Posterior vena cava (tissue), 2 donors: ENCODE measurements at places on chromosomes 1 and 21. TPM values are rescaled to one million over a fixed set of nuclear protein-coding genes. Genes with fewer than 3 reads are reported as not detected.

GRCh38 chr1:88650676-88651418 is 33.2 kb upstream of the PKN2 start:
- no peak for DNase-seq

The LCE1F gene
- total RNA-seq: not detected

DNA sequence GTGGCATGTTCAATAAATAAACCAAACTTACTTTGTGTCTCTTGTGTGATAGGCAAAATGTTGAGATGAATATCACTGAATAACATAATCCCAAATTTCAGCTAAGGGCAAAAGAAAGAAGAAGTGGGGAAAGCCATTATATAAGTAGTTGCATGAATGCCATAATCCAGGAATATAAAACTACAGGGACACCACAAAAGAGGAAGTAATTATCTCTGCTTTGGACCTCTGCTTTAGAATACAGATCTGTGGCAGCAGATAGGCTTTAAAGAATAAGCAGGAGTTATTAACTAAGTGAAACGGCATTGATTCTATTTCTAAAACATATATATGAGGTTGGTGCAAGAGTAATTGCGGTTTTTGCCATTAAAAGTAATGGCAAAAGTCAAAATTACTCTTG is 288.5 kb upstream of the SNX7 start:
- no peak for DNase-seq

The ZC3H12A gene
- 7.7 TPM for total RNA-seq

DNA sequence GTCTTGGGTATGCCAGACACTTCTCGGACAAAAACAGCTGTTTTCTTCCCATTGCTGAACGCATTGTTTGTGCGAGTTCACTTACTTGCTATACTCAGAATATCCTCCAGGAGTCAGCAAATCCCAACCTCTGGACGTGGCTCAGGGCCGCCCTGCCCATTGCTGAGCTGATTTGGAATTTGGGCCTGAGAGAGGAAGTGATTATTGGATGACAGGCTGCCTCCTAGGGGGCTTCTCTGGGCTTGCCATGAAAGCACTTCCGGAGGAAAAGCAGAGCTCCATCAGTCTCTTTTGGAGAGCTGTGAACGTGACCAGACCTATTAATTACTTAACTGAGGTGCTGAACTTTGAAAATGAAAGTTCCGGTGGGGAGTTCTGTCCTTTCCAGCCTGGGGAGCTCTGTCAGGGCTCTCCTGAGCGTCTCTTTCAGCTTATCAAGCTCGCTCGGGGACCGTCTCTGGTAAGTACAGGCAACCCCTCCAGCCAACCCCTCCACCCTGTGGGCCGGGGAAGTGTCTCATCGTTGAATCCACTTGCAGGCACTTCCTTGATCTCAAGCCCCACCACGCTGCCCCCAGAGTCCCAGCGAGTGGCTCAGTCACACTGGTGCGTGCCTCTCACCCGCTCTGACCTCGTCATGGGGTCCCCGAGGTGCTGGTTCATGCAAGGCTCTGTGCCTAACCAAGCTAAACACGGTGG is 76.9 kb downstream of the CLIC6 start:
- peak; percentile 93 for DNase-seq

DNA sequence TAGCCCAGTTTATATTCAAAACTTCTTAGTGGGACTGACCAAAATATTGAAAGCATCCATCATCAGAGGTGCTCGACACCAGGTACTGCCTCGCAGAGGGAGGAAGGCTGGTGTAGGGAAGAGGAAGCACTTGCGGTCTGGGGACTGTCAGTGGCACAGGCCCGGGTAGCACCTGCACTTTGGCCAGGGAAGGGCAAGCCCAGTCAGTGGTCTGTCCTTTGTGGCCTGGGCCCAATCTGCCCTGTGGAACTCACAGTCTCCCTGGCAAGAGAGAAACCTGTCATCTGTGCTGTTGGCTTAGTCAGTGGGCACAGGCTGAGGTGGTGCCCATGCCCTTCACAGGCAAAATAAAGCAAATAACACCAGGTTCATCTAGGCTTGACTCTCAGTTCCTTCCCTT is 77.4 kb downstream of the SYT6 start:
- DNase-seq: no peak

DNA sequence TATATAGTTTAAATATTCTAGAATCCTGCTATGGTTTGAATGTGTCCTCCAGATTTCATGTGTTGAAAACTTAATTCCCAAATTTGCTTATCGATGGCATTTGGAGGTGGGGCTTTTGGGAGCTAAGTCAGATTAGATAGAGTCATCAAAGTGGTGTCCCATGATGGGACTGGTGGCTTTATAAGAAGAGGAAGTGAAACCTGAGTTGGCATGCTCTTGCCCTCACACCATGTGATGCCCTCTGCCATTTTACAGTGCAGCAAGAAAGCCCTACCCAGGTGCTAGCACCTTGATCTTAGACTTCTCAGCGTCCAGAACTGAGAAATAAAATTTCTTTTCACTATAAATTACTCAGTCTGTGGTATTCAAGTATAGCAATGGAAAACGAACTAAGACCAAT is 111.3 kb downstream of the TGFB2 start:
- DNase-seq: no peak

- no peak for DNase-seq
Measured at GRCh38 chr1:215682232-215682631, 115.1 kb downstream of the KCTD3 start.

DNA sequence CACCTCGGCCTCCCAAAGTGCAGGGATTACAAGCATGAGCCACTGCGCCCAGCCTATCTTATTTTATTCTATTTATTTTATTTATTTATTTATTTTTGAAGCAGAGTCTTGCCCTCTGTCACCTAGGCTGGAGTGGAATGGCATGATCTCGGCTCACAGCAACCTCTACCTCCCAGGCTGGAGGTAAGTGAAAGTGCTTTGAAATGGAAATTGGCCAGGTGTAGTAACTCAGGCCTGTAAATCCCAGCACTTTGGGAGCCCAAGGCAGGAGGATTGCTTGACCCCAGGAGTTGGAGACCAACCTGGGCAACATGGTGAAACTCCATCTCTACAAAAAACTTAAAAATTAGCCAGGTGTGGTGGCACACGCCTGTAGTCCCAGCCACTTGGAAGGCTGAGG is 5.1 kb upstream of the DSTYK start:
- no peak for DNase-seq

DNA sequence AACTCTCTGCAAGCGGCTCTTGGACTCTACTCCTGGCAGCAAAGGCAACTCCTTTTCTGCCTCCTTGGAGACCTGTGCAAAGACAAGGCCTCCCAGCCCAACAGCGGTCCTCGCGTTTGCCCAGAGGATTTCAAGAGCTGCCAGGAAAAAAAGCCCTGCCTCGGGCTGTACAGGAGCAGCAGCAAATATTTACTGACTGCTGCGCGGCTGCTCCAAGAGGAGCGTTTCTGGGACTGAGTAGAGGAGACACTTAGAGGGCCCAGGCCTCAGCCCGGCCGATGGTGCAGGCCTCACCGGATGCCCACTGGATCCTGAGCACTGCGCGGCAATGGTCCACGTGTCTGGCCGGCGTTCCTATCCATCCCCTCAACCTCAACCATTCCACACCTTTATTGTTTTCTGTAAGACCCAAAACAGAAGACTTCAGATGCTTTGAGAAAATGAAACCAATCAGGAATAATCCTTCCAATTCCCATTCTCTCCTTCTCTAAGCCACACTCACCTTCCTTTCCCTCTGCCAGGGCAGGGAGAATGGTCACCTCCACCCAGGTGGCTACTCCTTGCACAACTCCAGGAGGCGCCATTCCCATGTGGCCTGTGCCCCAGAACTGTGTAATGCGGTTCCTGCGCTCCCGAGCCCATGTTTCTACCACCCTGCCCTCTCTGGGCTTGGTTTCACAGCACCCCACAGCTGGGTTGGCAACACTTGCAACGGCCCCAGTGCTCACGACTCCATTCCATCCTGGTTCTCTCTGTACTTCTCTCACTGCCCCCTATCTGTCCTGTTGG is 215.8 kb downstream of the TRABD2B start:
- DNase-seq: no peak

DNA sequence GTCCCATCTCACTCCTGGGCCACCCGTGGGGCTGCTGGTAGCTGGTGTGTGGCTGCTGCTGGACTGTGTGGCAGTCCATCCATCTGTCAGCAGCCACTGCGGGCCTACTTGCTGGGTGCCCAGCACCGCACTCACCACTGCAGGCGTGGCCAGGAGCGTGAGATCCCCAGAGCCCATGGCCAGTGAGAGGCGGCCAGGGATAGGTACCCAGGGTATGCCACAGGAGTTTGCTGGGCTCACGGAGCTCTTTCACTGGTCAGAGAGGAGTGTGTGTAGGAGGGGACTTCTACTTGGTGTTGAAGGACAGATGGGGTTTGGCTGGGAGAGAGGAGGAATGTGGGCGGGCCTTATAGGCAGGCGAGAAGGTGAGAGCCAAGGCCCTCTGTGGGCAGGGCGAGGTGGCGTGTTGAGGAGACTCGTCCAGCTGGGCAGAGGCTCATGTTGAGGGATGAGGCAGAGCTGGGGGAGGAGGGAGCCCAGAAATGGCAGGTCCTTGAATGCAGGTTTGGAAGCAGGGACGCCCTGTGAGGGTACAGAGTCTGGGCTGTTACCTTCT is 15.0 kb downstream of the QSOX1 start:
- no peak for DNase-seq

The CNIH3 gene
- total RNA-seq: 1.6 TPM

DNA sequence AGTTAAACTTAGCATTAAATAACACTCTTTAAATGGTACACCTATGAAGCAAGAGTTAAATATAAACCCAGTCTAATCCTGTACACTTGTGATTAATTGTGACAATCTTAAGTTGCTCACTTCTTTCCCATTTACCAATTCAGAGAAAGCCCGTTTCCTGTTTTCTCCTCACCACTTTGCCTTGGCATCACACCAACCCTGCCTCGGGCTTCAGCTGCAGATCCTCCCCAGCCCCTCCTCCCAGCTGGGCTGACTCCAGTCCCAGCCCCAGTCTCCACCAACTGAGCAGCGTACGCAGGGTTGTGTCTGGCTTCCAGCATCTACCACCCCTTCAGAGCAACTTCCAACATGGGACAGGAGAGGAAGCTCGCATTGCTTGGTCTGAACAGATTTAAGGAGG is 4.1 kb downstream of the PYCR2 start:
- DNase-seq: peak; percentile 89

The LCE1E gene
- total RNA-seq: not detected

DNA sequence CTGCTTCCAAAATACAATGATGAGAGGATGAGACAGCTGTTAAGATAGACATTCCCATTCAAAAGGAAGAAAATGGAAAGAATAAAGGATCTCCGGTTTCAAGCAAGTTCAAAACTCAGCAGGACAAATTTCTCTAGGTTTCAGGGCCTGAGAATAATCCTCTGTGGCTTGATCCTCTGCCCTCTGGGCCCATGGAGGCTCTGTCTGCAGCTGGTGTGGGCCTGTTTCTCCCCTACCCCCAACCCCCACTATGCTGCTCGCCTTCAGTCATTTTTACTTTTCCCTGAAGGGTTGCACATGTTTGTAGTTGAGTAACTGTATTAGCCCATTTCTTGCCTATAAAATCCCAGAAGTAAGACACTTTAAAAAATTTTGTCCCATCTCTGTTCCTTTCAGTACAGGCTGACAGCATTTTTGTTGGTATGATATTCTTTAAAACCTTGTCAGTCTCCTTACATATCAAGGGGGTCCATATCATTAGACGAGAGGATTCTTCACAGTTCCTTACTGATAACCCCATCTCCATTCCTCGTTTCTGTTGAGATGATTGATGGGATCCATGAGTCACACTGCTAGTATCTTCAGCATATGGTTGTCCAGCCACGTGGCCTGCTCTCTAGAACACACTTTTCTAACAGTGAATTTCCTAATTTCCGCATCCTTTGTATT is 10.5 kb downstream of the ZMYM4 start:
- no peak for DNase-seq

DNA sequence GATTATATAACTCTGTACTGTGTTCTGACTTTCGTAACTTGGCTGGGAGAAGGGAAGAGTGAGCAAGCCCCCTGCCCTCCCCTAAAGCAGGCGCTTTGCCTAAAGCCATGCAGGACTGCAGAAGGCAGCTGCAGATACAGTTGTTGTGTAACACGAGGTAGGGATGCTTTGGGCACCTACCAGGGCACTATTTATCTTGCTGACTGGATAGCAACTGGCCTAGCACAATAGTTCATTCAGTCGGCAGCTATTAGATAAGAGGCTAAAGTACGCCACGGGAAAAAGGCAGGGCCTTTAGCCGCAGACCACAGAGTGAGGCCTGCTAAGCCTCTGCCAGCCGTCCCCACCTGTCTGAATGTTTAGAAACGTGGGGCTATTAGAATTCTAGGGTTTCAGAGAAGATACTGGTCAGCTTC is 80.9 kb downstream of the TTC3 start:
- DNase-seq: no peak

GRCh38 chr1:51576923-51577322 is 40.0 kb upstream of the OSBPL9 start:
- DNase-seq: no peak

DNA sequence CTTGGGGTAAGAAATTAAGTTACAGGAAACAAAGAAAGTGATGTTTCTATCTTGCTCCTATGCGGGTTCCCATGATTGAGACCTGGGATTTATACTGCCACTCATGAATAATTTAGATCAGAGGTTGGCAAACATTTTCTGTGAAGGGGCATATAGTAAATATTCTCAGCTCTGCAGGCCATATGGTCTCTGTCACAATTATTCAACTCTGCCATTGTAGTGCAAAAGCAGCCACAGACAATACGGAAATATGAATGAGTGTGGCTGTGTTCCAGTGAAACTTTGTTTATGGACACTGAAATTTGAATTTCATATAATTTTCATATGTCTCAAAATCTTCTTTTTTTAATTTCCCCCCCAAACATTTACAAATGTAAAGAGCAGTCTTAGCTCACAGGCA is 127.2 kb downstream of the FOXD2 start:
- DNase-seq: no peak

- no peak for DNase-seq
Measured at GRCh38 chr21:26849428-26850115, 4.4 kb upstream of the ADAMTS1 start.

GRCh38 chr1:183281553-183282091 is 95.6 kb downstream of the LAMC2 start:
- DNase-seq: peak; percentile 96

The APP gene
- 411 TPM for total RNA-seq

The NPPB gene
- not detected for total RNA-seq

The FH gene
- total RNA-seq: 45.0 TPM

The XCL2 gene
- not detected for total RNA-seq

GRCh38 chr21:14947613-14948160 is 117.1 kb downstream of the NRIP1 start:
- no peak for DNase-seq

DNA sequence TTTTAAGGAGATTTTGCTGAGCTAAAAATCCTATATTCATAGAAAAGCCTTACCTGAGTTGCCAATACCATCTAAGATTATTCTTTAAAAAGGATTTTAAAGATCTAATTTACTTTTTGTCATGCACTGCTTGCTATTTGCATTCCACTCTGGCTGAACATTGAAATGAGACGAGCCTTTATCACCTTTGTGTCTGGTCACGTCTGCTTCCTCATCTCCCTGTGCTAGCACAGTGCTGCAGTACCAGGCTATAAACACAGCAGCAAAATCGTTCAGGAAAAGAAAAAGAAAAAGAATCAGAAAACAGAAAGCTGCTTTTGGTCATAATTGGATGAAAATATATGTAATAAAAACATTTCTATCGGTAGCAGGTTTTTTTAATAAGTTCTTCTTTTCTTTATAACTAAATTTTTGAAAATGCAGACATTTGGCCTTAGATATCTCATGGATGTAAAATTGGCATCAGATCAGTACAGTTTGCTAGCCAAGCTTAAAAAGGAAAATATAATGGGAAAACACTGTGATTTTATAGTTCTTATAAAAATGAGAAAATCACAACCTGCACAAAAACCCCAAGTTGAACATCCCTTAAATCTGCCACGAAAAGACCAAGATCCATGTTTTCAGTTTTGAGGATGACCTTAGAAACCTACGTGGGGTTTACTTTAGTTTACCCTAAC is 735.7 kb upstream of the CXADR start:
- no peak for DNase-seq

The SELE gene
- 1.1 TPM for total RNA-seq
